Left ventricle myocardium superior (tissue), 1 donor: ENCODE measurements at places on chromosomes 6 and 20. TPM values are rescaled to one million over a fixed set of nuclear protein-coding genes. Genes with fewer than 3 reads are reported as not detected.

- DNase-seq = no peak
Observed at GRCh38 chr6:149467265-149467664, 17.5 kb downstream of the ZC3H12D start.

- peak; percentile 82 for DNase-seq
Observed at GRCh38 chr6:37171970-37172812, 2.2 kb downstream of the PIM1 start.

DNA sequence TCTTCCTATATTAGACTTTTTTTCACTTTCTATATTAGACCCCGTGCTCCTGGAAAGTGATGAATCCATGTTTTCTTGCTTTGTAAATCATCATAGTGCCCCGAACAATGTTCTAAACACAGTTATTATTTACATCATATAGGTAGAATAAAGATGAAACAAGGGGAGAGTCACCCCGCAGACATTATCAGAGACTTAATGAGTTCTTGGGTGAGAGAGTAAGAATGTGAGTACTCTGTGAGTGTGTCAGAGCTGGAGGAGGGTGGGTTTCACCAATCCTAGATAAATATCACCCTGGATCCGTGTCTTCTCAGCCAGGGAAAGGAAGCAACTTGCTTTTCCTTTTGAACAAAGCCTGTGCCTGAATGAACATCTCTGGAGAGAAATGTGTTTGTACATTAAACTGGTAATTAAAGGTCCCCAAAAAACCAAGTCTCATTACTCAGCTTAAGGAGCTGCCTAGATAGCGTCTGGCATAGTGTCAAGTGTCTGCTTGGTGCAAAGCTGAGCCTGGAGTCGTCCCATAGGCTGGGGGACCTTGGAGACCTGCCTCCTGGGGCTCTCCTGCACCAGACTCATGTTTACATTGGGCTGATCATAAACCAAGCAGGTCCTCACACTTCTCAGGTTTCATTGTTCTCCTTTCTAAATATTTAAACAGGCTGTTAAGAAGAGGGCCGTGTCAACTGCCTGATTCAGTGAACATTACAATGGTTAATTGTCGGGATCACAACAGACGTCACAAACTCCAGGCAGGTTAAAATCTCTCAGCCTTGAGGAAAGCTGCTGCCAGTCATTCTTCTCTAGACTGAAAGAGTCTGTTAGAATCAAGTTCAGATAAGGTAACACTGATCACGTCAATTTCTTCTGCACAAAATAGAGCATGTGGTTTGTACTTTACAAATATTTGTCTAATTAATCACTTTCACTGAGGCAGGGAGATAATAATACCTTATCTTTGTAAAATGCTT, 179.7 kb upstream of the MYLIP start:
- no peak for DNase-seq

GRCh38 chr6:26307850-26308249, 57.1 kb upstream of the BTN3A2 start:
- DNase-seq = no peak

DNA sequence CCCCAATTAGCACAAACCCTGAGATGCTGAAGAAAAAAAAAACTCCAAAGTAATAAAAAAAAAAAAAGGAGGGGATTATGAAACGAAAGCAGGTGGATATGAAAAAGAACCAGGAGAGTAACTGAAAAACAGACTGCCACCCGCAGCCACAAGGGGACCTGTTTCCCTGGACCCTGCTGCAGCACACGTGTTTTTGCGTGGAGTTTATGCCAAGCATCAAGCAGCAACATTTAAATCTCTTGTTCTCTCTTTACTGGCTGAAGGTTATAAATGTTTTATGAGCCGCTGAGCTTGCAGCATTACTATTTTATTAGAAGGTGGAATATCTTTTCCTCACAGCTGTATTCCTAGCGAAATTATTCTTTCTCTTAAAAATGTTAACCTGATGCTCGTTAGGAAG, 131.6 kb upstream of the OLIG3 start:
- no peak for DNase-seq

DNA sequence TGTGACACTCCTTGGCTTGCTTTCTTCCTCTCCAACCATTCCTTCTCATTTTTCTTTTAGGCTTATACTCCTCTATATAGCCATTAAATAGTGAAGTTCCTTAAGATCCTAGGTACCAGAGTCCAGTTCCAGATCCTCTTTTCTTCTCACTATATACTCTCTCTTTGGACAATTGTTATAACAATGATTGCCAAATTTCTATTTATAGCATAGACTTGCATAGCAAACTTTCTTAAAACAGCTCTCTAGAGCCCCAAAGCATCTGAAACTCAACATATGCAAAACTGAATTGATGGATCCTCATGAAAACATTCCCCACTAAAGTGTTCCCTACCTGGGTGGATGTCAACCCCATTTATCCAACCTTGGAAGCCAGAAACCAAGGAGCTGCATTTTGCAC, 13.4 kb downstream of the PHIP start:
- DNase-seq = no peak

- no peak for DNase-seq
Observed at GRCh38 chr6:150566486-150566885, 33.2 kb upstream of the PLEKHG1 start.

GRCh38 chr6:35296931-35297600, 552 bp upstream of the DEF6 start:
- DNase-seq = no peak

DNA sequence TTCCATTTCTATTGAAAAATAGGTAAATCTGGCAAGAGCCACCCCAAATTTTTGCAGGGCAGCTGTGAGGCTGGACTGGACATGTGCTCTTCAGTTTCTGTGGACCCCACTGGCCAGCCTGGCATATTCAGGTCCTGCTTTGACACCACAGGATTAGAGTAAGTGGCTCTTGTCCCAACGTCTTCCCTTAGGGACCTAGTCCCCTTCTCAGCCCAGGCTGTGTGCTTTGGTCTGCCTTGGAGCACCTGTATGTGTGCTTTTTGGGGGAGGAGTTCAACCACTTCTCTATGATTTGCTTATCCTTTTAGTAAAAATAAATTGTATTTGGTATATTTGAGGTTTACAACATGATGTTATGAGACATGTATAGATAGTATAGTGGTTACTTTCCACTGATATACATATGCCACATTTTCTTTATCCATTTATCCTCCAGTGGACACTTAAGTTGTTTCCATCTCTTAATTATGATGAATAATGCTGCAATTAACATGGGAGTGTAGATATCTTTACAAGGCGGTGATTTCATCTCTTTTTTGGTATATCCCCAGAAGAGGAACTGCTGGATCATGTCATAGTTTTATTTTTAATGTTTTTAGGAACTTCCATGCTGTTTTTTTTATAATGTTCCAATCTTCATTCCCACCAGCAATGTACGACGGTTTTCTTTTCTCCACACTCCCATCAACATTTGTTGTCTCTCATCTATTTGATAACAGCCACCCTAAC, 167.8 kb upstream of the UST start:
- DNase-seq = no peak

GRCh38 chr6:44451803-44452695, 64.5 kb downstream of the CDC5L start:
- DNase-seq = no peak

DNA sequence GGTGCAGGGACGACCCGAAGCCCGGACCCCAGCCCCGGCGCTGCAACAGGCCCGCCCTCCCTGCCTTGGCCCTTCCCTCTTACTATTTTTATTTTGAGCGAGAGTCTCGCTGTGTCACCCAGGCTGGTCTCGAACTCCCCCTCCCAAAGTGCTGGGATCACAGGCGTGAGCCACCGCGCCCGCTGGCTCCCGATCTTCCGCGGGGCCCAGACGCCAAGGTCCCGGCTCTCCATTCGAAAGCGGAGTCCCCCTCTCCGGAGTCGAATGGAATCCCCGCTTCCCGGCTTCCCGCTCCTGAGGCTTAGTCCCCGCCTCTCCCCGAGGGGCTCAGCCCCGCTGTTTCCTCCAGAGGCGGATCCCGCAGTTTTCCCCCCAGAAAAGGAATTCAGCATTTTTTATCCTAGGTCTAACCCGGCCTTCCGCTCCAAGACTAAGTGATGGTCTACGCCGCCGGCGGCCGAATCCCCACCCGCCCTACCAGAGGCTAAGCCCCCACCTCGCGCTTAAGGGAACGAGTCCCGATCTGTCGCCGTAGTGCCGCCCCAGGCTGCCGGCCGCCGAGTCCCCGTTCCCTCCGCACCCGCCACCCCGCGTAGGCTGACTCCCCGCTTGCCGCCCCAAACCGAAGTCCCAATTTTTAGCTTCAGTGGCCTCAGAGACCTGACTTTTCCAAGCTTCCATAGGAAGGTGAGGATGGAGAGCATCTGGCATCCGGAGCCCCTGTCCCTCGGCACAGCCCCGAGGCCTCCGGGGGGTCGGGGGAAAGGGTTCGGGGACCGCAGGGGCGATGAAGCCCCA, 11.5 kb upstream of the TMC2 start:
- peak; percentile 64 for DNase-seq

GRCh38 chr6:42783177-42783875, 1.5 kb downstream of the BICRAL start:
- DNase-seq = peak; percentile 91

GRCh38 chr6:75601304-75602245, at the start of gene SENP6:
TSS of gene SENP6 (plus strand) at chr6:75601880. CDS start at chr6:75602525, 645 bp downstream.
- peak; percentile 91 for DNase-seq

GRCh38 chr20:50730765-50731054, 670 bp upstream of the PARD6B start:
- no peak for DNase-seq

- DNase-seq = no peak
Observed at GRCh38 chr6:157688960-157689599, 134.0 kb upstream of the SNX9 start.

DNA sequence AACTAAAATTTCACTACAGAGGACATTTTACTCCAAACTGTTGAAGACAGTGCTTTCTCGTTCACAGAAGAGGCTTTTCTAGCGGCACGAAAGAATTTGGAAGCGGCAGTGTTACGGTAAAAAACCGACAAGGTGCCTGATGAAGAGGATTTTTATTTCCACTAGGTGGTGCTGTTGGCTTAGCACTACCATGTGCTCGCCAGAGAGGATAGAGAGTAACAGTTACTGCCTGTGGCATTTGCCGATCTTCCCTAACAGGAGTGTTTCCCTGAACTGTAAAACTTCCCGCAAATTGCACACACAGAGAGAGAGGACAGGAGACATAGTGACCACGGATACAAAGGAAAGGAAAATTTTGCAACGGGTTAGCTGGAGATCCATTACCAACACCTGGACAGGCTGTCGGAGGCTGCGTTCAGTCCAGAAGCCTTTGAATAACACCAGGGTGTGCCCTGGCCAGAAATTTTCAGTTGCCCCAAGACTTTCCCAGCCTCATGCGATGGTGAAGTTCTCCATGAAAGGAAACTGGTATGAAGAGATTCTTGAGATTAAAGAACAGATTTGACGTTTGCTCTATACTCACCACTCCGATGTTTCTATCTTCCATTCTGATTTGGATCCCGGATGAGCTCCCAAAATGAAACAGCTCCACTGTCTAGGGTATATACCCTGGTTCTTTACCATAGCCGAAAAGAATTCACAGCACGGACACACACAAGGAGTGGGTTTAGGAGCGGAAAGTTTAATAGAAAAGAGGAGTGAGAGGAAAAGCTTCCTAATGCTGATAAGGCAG, 48.1 kb downstream of the HLA-DPB1 start:
- DNase-seq = no peak

GRCh38 chr20:48728042-48728825, 99.6 kb downstream of the PREX1 start:
- no peak for DNase-seq

GRCh38 chr20:63696628-63697356, at the start of gene TNFRSF6B:
TSS of gene TNFRSF6B (plus strand) at chr20:63696652. CDS start at chr20:63696768, 116 bp downstream.
- peak; percentile 53 for DNase-seq

DNA sequence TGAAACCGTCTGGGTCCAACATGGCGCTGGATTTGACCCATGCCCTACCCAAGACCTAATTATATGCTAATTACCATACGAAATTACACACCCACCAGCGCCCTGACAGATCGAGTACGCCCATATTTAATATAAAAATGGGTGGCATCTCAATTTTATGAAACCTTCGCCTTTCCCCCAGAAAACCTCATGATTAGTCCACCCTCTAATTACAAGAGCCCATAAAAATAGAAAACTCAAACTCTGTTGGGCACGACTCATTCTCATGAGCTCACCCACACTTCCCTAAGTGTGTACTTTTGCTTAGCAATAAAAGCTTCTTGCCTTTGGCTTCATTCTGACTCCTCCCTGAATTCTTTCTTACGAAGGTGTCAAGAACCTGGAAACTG, 136.4 kb downstream of the OR2B2 start:
- no peak for DNase-seq

Gene KCNG1
- total RNA-seq = 0.37 TPM

Gene MDFI
- 1.3 TPM for total RNA-seq

Gene SLC16A10
- total RNA-seq = 20.8 TPM

Gene IPCEF1
- 1.7 TPM for total RNA-seq

Gene PSORS1C1
- total RNA-seq = 1.5 TPM

Gene DUSP15
- total RNA-seq = 4.0 TPM

Gene BTN1A1
- total RNA-seq = not detected

Gene THEMIS
- total RNA-seq = 0.37 TPM

Gene BPI
- total RNA-seq = not detected

Gene TFAP2D
- total RNA-seq = not detected

Gene PI16
- total RNA-seq = 4.1 TPM

Gene TNXB
- 64.1 TPM for total RNA-seq

Gene MATN4
- total RNA-seq = not detected

Gene DDX43
- 0.52 TPM for total RNA-seq
